ENCODE measurements at places on chromosomes 3 and 15. TPM values are rescaled to one million over a fixed set of nuclear protein-coding genes. Genes with fewer than 3 reads are reported as not detected.

Gene CTXN2
- not detected for total RNA-seq

Gene CNTN4
- 0.26 TPM for total RNA-seq

Gene NGRN
- total RNA-seq, result 99.1 TPM

Gene SLC26A6
- total RNA-seq, result 33.8 TPM

DNA sequence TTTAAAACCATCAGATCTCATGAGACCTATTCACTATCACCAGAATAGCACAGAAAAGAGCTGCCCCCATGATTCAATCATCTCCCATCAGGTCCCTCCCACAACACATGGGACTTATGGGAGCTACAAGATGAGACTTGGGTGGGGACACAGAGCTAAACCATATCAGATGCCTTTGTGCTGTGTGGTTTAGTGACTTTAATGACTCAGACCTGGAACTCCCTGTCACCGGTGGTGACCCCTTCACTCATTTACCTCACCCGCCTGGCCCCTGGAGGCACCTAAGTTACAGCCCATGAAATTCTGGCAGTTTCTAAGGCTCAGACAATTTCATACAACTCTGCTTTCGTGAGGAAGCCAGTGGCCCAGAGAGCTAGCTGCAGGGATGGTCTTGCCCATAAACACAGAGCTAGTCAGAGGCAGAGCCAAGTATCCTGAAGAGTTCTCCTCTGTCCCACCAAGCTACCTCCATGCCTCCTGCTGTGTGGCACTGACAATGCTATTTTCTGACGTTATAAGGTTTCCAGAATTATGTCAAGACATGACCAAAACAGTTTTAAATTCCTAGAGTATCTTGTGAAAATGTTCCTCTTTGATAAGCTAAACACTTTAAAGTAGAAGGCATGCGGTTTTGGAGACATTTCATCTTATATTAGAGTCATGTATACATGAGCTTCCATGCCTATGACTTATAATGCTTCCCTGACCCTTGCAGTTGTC is 231.1 kb upstream of the IL12A start:
- no peak for DNase-seq

DNA sequence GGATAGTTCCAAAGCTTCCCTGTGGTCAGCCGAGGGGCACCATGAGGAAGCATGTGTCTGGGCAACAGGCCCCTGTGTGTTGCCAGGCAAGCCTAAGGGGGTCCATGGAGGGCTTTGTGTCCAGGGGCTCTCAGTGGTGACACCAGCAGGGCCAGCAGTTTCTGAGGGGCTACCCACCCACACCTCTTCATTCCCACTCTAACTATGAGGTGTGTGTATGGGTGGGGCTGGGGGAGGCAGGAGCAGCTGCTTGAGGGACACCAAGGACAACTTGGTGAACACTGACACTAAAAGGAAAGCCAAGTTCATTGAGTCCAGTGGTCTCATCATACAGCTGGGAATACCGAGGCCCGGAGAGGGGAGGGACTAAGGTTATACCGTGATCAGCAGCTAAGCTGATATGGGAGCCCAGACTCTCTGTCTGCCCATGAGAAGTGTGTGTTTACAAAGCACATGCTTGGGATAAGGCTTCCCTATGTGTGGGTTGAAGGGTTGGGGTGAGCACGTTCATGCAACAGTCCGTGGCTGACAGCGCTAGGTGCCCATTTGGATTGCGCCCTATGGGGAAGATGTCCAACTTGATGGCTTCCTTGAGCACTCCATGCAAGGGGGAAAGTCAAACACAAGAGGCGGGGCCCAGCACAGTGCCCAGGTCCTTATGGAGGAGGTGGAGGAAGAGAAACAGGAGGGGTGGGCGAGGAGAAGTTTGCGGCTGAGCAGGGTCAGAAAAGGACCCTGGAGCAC is 34.8 kb upstream of the CHRNB4 start:
- DNase-seq, result no peak

DNA sequence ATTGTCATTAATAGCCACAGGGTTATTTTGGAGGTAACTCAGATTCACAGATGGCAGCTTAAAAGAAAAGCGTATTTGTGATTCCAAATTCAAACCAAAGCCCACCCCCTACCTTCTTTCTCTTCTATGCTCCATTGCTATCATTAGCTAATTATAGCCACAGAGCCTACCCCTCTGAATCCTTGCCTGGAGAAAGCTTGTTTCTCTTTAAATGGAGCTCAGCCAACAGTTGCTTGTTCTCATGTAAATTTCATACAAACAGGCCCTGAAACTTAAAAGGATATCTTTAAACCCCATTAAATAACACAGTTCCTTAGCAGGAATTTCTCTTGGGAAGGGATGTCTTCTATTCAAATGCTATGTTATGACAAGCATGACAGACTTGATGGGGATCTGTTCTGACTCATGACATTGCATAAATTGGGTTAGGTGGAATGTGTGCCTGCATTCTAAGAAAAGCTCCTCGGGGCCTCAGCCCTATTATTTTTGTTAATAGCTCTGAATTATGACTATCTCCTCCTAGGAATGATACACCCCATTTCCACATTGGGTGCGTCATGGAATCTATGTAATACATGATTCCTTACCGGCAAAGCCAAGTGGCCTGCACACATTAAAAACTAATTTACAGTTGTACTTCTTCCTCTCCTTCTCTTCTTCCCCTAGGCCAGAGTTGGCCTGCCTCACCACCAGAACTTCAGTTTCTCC is 265.8 kb downstream of the TAFA4 start:
- peak; percentile 8 for DNase-seq

DNA sequence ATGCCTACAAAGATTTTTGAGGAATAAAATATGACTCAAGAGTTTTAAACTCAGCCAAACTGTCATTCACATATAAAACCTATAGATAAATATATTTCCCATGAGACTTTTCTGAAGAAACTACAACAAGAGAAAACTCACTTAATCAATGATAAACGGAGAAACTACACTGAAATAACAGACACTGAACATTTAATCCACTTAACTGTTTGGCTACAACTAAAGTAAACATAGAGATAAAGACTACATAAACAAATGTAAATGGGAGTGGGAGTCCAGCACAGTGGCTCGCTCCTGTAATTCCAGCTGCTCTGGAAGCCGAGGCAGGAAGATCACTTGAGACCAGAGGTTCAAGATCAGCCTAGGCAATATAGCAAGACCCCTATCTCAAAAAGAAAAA is 79.2 kb downstream of the MEX3B start:
- no peak for DNase-seq

GRCh38 chr15:91548549-91548948 is 305.0 kb upstream of the SLCO3A1 start:
- DNase-seq, result no peak

DNA sequence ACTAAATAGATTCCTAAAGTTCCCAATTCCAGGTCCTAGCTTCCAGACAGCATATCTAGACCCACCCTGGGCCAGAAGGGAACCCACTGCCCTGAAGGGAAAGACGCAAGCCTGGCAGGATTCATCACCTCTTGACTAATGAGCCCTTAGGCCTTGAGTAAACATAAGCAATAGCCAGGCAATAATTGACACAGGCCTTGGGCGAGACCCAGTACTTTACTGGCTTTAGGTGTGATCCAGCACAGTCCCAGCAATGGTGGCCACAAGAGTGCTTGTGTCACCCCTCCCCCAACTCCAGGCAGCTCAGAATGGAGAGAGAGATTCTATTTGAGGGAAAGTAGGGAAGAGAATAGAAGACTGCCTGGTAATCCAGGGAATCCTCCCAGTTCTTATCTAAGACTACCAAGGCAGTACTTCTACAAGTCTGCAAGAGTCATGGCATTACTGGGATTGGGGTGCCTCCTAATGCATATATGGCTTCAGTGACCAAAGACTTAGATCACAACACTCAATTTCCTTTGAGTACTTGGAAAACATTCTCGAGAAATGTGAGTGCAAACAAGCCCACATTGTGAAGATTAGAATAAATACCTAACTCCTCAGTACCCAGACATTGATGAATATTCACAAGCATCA is 30.4 kb upstream of the WWTR1 start:
- peak; percentile 42 for DNase-seq

- no peak for DNase-seq
Measured at GRCh38 chr3:40913192-40913591, 286.1 kb upstream of the CTNNB1 start.

- DNase-seq, result no peak
Measured at GRCh38 chr15:73818308-73818985, 54.9 kb upstream of the TBC1D21 start.

DNA sequence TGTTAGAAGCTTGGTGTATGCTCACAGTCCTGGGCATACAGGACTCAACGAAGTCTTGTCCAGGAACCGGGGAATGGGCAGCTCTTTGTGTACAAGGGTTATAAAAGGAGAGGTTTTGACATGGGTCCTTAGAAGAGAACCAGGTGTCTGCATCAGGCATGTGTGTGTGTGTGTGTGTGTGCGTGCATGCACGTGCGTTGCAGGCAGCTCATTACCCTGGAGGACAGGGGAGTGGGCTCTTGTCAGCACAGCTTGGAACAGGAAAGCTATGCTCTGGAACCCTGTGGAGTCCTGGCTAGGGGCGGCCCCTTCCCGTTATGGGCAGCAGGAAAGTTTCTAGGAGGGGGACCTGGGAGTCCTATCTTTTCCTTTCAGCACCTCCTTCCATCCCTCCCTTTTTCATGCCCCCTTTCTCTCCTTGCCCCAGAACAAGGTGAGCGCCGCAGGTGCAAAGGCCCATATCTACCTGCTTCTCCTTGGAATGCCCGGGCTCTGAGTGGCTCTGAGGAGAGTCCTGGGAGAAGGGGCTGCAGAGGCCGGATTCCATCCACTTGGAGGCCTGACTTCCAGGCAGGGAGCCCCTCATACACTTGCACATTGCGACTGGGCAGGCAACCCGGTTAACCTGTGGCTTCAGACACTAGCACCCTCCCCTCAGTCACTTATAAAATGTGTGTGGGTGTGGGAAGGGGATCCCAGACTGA is 33.9 kb upstream of the LCTL start:
- DNase-seq, result no peak

GRCh38 chr3:187072511-187072910 is 66.8 kb downstream of the RPL39L start:
- no peak for DNase-seq
